ENCODE measurements at places on chromosomes 2 and 18.
A peak's percentile ranks its signal among the peaks of the same experiment; 100 is the strongest.

GRCh38 chr2:204538182-204539018 is 6.9 kb upstream of the PARD3B start:
- no peaks in the 10 kb centered on the region for H3K36me3 ChIP-seq
- no peak overlapping the region for H3K4me3 ChIP-seq
- no peak overlapping the region for H3K27ac ChIP-seq
- no peak for DNase-seq
- no peaks in the 10 kb centered on the region for H3K27me3 ChIP-seq

DNA sequence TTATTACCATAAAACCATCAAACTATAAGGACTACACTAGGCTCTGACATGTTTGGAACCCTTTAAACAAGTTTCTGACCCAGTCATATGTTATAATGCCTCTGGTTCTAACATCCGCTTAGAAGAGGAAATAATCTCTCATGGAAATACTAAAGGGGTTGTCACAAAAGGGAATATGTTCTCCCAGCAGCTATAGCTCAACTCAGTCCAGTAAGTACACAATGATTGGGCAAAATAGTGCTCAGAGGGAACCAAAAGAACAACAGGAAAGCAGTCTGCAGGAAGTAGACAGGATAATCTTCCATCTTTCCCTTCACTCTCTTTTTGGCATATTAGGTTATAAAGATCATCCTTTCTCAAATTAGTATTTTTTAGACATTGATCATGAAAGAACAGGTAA is 4.3 kb downstream of the SRBD1 start:
- no peaks in the 10 kb centered on the region for H3K27me3 ChIP-seq
- no peak overlapping the region for H3K27ac ChIP-seq
- peaks cover 32% of the 10 kb centered on the region for H3K36me3 ChIP-seq
- DNase-seq = no peak

DNA sequence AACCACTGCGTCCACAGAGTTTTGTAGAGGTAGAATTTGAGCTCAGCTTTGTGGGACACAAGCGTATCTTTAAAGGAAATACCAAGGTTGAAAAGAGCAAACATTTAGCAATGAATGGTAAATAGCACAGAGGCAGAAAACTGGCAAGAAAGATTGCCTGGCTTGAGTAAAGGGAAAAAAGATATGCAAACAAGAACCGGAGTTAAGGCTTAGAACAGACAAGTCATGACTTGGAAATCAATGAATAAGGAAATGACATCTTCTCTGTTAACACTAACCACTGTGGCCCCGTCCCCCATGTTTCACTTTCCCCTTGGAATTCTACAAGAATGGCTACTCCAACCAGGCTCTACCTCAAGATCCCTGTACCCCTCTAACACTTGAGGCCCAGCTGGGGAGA is 3.8 kb downstream of the STAM2 start:
- peak overlapping the region; percentile 29 for H3K27ac ChIP-seq
- no peaks in the 10 kb centered on the region for H3K27me3 ChIP-seq
- no peak overlapping the region for H3K4me3 ChIP-seq

DNA sequence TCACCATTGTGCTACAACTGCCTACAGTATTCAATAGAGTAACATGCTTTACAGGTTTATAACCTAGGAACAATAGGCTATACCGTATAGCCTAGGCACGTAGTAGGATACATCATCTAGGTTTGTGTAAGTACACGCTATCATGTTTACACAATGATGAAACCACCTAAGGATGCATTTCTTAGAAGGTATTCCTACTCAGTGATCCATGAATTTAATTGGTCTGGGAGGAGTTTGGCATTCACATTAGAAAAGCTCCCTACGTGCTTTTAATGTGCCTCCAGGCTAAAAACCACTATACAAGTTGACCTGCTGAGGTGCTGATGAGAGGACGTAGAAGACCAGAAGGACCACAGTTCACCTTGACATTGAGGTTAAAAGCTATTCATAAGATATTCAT is 154.5 kb upstream of the LRRTM1 start:
- H3K36me3 ChIP-seq = no peaks in the 10 kb centered on the region
- H3K4me3 ChIP-seq = no peak overlapping the region
- H3K4me1 ChIP-seq = no peaks in the 10 kb centered on the region
- DNase-seq = no peak
- H3K27ac ChIP-seq = no peak overlapping the region

- H3K36me3 ChIP-seq = no peaks in the 10 kb centered on the region
- no peak for DNase-seq
- H3K4me1 ChIP-seq = no peaks in the 10 kb centered on the region
- H3K27me3 ChIP-seq = no peaks in the 10 kb centered on the region
- H3K4me3 ChIP-seq = no peak overlapping the region
- H3K27ac ChIP-seq = no peak overlapping the region
These were observed 730.4 kb upstream of the ID2 start for GRCh38 chr2:7951490-7951889.

DNA sequence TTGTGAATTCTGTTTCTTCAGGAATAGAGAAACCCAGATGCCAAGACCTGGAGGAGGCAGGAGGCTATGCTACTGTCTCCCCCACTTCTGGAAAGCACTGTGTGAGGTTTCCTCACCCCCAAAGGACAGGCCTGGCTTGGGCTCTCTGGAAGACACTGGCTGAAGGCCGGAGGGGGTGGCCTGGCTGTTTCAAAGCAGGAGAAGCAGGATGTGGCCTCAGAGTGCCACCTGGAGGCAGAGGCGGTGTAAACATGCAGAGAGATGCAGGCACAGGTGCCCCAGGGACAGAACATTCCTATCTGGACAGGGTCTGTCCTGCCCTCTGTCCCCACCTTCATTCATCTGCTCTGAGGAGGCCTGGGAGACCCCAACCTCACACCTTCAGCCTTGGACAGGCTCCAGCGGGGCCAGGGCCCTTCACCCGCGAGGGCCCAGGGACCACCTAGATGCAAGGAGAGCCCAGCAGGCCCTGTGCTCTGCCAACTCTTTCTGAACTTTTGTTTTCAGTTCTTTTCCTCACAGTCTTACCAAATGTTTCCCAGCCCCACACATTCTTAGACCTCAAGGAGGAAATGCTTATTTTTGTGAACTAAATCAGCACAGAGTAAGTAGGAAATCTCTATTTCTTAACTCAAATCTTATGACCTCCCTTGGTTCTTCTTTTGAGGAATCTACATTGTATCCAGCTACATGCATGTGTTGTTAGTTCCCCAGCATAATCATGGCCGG is 79.2 kb downstream of the LONRF2 start:
- no peak for DNase-seq
- H3K4me3 ChIP-seq = no peak overlapping the region
- no peak overlapping the region for H3K27ac ChIP-seq
- no peaks in the 10 kb centered on the region for H3K27me3 ChIP-seq
- H3K4me1 ChIP-seq = peaks cover 6% of the 10 kb centered on the region

All from esophagus muscularis mucosa (tissue), 4 donors.